Activated naive CD8-positive, alpha-beta T cell treated with anti-CD3 and anti-CD28 coated beads for 36 hours (primary cell): ENCODE measurements at places on chromosomes 4 and X. TPM values are rescaled to one million over a fixed set of nuclear protein-coding genes. Genes with fewer than 3 reads are reported as not detected.

Gene MMRN1
- 0.10 TPM for total RNA-seq

DNA sequence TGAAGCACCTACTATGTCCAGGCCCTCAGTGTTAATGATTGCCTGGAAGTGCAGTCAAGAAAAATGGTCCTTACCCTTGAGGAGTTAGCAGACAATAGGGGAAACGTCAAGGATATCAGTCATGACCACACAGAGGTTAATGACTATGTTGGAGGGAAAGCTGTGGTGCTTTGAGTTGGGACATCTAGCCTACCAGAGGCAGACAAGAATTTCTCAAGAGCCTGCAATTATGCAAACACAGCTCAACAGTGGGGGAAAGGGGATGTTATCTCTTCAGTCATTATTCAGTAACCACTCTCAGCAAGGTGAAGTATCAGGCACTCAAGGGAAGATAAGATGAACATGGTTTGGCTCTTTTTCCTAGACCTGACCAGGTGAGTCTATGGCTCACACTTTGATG is 7.0 kb upstream of the FGFBP1 start:
- DNase-seq: no peak

Gene PAGE1
- total RNA-seq: not detected

GRCh38 chr4:4820739-4821138 is 38.7 kb upstream of the MSX1 start:
- no peak for DNase-seq

DNA sequence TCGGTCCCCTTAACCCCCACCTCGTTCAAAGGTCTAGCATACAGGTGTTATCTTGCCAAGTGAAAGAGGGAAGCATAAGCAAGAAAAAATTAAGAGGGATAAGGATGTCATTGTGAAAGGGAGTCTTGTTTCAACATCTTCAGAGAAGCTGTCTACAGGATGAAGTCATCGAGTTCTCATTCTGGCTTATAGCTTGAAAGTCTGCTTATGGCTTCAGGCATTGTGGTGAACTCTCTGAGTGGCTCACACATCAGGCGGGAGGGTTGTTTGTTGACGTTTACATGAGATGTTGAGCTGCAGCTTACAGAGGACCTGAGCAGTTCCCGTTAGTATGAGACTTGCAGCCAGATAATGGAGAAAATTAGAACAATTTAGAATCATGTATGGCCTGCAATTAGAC is 16.6 kb downstream of the MAGEA9B start:
- no peak for DNase-seq

DNA sequence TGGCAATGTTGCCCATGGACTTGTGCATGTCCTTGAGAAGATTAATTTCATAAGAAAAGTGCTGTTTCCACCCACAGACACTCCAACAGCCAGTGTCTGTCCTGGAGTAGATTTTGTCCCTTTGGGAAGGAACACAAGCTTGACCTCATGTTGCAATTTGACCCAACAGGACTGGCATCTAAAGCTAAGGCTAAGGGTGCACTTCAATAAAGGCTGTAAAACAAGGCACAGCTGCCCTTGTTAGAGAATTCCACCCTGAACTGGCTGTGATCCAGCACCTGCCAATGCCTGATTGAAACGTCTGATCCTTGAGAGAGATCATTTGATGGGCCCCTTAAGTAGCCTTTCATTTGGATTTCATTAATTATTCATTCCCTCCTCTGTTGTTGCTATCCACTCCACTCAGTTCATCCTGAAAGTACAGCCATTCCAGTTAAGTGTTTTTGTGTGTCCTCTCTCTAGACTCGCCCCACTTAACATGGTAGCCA is 56.2 kb downstream of the CD99L2 start:
- no peak for DNase-seq

- no peak for DNase-seq
Measured at GRCh38 chr4:8644461-8644891, 51.9 kb downstream of the CPZ start.

GRCh38 chrX:95071621-95072020 is 1397.6 kb downstream of the FAM133A start:
- DNase-seq: no peak
